ENCODE measurements at places on chromosomes 13 and 19. TPM values are rescaled to one million over a fixed set of nuclear protein-coding genes. Genes with fewer than 3 reads are reported as not detected.

Gene DAND5
- total RNA-seq: 0.31 TPM

Gene OR4F17
- not detected for total RNA-seq

Gene SLC44A2
- 1.8 TPM for total RNA-seq

Gene DIAPH3
- total RNA-seq: 11.8 TPM

Gene KIR2DL3
- total RNA-seq: not detected

Gene CGB2
- 0.71 TPM for total RNA-seq

Gene ZNF132
- total RNA-seq: 4.3 TPM

Measured in HT1080 (cell line).